ENCODE measurements at places on chromosomes 1 and 21.
A peak's percentile ranks its signal among the peaks of the same experiment; 100 is the strongest.

DNA sequence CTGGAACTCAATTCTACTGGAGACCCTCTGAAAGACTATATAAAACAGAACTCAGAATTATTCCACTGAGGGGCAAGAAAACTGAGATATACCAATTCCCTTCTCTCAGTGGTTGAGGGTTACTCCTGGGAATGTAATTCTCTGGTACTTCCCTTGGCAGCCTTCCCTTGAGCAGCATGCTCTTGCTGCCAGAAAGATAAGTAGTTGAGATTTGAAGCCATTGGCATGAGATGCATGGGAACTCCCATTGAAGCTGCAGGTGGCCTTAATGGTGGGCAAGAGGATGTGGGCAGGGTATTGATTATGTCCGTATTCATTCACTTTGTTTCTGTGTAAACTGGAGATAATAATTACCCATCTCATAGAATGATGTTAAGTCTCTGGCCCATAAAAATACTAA, 28.6 kb upstream of the C1orf185 start:
- DNase-seq: no peak

- peak; percentile 15 for DNase-seq
These were observed 32.0 kb downstream of the SUSD4 start for GRCh38 chr1:223331929-223332328.

DNA sequence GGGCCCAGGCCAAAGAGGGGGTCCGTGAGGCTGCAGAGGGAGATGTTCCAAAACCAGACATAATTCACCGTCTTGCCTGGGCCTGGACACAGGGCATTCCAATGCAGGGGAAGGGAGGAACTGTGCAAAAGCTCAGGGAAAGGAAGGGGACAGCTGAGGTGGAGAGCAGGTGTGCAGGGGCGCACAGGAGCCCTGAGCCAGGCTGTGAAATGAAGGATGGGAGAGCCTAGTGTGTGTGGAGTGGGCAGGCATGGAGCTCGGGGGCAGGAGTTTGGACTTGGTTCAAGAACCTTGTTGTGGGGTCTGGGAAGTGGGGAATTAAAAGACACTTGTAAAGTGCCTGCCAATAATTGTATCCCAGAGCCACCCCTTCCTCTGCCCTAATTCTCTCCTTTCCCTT, 2.3 kb downstream of the TNNI1 start:
- no peak for DNase-seq

DNA sequence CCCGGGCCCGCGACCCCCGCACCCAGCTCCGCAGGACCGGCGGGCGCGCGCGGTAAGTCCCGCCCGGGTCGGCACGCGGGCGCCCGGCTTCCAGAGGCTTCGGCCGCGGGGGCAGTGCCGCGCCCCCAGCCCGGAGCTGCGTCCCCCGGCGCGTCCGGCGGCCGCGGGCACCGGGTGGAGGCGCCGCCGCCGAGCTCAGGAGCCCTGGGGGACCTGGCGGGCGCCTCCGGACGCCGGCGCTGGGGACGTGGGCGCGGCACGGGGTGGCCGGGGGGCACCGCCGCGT, 227 bp downstream of the NBL1 start:
- DNase-seq: no peak

DNA sequence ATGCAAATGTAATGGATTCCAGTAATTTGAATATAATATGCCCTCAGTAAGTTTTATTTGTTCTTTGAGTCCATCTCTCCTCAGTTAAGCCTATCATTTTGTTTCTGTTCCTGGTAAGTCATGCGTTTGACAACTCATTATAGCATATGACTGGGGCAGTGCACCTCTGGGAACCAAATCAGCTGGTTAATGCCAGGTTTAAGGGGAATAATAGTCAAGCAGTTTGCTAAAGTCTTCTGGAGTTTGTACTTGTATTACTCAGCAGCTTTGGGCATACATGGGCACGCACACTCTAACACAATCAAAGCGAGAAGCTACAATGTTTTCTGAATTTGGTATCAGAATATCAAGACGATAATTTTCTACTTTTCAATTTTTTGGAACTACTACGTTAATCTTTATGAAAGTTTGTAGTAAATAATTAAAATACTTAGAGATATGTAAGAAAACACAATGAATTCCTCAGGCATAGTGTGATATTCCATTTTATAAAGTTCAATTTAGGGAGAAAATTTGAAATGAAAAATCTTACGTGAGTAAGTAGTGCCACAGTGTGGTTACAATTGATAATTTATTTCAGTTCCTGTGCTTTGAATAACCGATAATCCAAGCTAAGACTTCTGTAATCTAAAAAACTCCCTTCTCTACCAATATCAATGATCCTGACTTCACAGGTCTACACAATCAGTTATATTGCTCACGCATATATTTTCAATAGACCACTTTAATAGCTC, 43.8 kb upstream of the KCTD3 start:
- DNase-seq: no peak

GRCh38 chr1:1600861-1601563, 1.1 kb upstream of the FNDC10 start:
- no peak for DNase-seq

- no peak for DNase-seq
These were observed 145.4 kb downstream of the PLXNA2 start for GRCh38 chr1:208098773-208099172.

DNA sequence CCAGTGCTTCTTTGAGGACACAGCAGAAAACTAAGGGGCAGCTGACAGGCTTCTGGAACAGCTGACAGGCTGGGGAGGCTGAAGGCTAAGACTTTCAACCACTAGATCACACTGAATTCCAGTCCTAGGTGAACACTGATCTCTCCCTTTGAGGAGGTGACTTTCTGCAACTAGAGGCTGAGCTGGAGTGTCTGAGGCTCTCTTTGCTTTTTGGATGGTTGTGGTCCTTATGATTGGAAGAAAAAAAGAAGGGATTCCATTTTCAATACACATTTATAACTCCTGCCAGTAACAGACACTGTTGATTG, 1.4 kb downstream of the IL6R start:
- no peak for DNase-seq

GRCh38 chr1:64679177-64679576, 65.7 kb upstream of the RAVER2 start:
- no peak for DNase-seq

- no peak for DNase-seq
These were observed 123.5 kb upstream of the NGF start for GRCh38 chr1:115461526-115461925.

DNA sequence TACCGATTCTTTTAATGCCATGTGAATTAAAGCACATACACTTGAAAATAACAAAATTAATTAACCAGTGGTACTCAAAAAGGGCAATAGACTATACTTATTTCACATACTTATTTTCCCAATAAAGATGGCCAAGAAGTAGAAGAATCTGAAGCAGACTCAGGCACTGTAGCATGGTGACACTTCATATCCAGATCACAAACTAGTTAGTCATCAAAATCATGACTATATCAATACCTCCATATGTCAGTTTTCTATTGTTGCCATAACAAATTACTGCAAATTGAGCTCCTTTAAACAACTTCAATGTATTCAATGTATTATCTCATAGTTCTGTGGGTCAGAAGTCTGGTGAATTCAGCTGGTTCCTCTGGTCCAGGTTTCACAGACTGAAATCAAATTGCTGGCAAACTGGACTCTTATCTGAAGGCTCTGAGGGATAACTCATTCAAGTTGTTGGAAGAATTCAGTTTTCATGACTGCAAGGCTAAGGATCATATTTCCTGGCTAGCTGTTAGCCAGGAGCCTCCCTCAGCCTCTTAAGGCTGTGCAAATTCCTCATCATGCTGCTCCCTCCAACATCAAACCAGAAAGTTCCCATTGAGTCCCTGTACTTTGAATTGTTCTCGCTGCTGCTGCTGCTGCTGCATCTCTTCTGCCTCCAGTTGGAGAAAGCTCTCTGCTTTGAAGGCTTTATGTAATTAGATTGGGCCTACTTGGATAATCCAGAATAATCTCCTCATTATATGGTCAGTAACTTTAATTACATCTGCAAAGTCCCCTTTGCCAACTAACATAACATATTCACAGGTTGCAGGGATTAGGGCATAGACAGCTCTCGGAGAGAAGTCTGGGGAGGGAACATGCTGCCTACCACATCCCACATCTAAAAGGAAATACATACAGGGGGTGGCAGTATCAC, 91.5 kb downstream of the MRPL39 start:
- no peak for DNase-seq
